ENCODE measurements at places on chromosomes 16 and 17.

GRCh38 chr17:67238991-67239390 lies 6.0 kb downstream of the HELZ start:
- no peak for DNase-seq

GRCh38 chr16:80666378-80667250 lies 125.8 kb downstream of the DYNLRB2 start:
- no peak for DNase-seq

DNA sequence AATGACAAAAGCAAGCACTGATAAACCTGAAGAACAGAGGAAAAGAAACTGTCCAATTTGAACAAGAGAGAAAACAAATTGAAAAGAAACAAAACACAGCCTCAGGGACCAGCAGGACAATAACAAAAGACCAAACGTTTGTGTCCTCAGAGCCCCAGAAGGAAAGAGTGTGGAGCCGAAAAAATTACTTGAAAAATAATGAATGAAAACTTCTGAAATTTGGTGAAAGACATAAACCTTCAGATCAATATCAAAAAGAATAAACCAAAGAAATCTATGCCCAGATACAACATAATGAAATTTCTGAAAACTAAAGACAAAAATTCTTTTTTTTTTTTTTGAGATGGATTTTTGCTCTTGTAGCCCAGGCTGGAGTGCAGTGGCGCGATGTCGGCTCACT lies 45.6 kb downstream of the CCDC57 start:
- no peak for DNase-seq

DNA sequence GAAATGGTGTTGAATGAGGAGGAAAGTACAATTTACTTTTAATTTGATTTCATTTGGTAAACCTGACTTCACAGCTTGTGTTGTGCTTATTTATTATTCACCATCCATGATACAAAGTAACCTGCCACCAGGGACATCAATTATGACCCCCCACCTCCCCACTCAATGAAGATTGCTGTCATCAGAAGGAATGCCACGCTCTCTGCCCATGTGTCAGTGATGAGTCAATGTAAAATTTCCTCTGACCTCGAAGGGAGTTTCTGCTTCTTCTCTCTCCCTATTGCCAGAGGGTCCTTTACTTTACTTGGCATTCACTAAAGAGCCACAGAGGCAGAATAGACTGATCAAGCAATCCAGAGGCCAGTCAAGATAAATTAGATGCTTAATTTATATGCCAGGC lies 759.7 kb downstream of the CDH11 start:
- DNase-seq: no peak

GRCh38 chr17:64276961-64277505 lies 14.0 kb upstream of the TEX2 start:
- no peak for DNase-seq

- no peak for DNase-seq
Observed at GRCh38 chr17:7177954-7178477, 1.2 kb downstream of the ASGR1 start.

All from HuH-7 (cell line).